Stimulated activated CD8-positive, alpha-beta memory T cell treated with anti-CD3 and anti-CD28 coated beads, Interleukin-15, amount 100 ng/mL, for 48 hours (primary cell): ENCODE measurements at places on chromosomes 2 and 18.

DNA sequence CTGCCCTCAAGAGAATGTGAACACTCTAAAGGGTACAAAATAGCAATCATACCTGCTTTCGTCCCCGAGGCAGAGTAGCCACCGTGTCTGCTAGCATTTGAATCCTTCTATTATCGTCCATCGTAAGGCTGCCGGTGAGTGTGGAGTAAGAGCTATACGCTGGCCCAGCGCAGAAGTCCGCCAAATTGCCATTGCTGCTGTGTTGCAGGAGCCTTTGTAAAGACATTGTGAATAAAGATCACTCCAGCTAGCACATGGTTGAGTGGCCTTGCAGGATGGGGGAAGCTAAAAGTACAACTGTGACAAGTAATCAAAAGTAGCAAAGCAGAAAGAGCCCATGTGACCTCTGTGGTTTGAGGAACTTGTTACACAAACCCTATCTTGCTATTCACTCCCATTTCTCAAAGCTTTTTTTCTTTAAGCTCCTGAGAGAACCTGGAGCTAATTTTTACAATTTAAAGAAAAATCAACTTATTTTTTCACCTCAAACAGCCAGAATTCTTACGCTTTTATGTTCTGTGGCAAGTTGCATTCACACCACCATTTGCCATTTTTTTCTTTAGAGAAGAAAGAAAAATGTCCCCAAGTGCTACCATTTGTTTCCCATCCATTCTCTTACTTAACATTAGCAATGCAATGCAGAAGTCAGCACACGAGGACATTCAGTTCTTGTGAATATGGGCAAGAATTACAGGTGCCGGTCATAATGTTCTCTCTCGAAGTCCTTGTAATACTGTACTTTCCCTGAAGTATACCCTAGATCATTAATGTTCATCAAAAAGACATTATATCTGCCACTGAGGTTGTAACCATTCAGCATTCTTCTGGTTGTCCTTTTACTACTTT, at the start of gene CYTIP:
TSS of gene CYTIP (minus strand) at position 295 of the 846 bp plus-strand sequence. CDS start at position 226, 69 bp downstream.
- no peak for DNase-seq

GRCh38 chr2:9539531-9539930, 16.1 kb downstream of the ADAM17 start:
- no peak for DNase-seq

- no peak for DNase-seq
Measured at GRCh38 chr2:17538844-17539554, 1.5 kb upstream of the VSNL1 start.

DNA sequence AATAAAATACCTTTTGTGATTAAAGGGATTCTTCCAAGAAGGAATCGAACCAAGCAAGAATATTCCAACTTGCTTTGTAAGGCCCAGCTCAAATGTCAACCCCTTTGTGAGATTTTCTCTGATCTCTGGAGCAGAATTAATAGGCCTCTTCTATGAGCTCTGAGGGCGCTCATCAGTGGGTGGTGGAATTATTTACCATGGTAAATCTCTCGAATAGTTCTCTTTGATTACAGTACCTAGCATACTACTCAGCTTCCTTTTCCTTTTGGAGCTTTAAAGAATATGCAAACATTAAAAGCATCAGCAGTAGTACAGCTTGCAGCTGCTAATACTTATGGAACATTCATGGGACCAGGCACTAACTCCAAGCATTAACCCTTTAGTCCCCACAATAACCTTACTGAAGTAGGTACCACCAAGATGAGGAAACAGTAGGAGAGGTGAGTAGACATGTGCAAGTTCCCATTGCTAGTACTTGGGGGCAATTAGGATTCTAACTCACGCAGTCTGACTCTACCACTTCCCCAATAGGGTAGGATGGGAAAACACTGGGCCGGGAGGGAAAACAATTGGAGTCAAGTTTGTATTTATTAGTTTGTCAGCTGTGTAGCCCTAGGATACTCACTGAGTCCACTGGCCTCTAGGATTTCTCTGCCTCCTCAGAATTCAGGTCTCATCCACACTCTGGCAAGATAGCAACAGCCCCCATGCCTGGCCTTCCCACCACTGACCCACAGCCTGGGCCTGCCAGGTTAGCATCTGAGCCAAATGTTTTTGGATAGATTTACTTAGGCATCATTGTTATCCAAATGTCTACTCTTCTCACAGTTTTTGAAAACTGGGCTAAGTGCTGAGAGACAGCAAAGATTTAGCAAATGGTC, 21.7 kb downstream of the ADD2 start:
- no peak for DNase-seq

- peak; percentile 32 for DNase-seq
Measured at GRCh38 chr2:201643216-201643890, at the start of gene TMEM237. TSS of gene TMEM237 (minus strand) at chr2:201643503. CDS start at chr2:201643400, 103 bp downstream.

DNA sequence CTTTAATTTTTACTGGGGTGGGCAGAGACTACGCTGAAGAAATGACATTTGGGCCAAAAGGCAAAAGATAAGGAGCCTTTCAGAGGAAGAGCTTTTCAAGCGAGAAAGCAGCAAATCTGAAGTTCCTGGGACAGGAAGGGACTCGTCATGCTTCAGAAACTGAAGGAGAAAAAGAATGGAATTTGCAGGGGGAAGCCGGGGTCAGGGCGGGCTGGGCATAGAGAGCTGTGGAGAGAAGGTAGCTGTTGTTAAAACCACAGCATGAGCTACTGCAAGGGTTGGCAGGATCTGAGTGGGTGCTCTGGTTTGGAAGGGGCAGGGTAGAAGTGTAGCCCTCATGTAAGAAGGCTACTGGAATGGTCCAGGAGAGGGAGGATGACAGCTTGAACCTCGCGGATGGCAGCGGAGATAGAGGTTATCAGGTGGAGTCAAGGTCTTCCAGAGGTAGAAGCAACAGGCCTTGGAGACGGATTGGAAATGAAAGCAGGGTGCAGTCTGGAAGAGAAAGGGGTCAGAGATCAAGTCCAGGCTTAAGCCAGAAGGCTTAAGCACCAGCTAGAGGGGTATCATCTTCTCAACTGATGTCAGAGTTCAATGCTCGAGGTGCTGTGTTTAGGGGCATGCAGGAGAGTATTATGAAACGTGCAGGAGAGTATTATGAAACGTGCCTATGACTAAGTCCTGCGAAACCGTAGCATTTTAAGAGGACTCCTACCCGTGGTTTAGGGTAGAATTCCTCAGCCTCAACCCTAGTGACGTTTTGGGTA, 18.9 kb downstream of the ATP8B1 start:
- no peak for DNase-seq

- no peak for DNase-seq
Measured at GRCh38 chr2:172736424-172737174, 954 bp downstream of the RAPGEF4 start.

DNA sequence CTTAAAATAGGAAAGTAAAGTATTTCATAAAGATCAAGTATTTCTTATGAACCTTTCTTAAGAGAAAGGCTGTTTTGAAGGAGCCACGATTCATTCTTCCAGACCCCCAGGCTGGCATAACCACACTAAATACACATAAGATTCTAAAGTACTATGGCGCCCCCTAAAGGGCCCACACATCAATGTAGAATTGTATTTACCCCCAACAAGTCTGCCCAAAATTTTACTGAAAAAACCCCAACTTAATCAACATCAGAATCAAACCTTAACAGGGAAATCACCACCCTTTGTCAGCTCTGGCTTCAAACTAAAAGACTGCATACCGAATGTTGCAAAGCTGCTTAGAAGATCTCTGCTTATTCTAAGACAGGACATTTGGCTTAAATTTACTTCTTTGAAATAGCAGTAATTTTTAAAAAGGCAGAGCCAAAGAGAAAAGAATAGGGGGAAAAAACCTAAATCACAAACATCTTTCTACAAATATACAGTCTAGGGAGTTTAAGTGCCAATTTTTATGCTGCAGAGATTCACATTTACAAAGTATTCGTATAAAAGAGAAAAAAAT, 20.4 kb upstream of the BCL2 start:
- no peak for DNase-seq

GRCh38 chr18:12256951-12257350, 2.8 kb downstream of the CIDEA start:
- no peak for DNase-seq

DNA sequence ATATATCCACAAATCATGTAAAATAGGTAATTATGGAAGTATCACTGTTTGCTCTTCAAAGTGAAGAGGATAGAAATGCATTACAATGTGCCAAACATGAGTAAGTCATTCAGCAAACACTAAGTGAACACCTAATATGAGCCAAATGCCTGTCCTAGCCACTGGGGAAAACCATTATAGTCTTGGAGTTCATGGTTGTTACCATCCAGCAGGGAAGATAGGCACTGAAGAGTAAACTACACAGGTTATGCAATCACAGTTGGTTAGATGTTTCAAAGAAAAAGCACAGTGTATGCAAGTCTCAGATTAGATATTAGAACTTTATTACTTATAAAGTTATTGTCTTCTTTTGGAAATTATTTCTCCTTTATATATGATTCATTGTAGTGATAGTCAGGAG, 3.9 kb upstream of the SERPINB2 start:
- DNase-seq: no peak

GRCh38 chr2:114797540-114797939, 355.1 kb downstream of the DPP10 start:
- no peak for DNase-seq

DNA sequence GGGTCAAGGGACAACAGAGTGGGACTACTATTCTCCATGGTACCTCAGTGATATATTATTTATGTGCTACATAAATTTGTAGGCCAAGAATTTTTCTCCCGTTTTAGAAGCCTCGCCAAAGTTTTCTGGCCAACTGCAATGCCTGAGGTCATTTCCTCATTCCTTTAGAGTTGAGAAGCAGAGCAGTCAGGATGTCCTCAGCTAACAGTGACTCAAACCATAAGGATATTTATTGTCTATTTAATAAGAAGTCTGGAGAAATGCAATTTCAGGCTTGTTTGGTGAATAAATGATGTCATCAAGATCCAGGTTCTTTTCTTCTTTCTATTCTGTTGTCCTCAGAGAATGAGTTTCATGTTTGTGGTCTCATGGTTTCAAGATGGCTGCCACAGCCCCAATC, 91.0 kb downstream of the ADCYAP1 start:
- no peak for DNase-seq

DNA sequence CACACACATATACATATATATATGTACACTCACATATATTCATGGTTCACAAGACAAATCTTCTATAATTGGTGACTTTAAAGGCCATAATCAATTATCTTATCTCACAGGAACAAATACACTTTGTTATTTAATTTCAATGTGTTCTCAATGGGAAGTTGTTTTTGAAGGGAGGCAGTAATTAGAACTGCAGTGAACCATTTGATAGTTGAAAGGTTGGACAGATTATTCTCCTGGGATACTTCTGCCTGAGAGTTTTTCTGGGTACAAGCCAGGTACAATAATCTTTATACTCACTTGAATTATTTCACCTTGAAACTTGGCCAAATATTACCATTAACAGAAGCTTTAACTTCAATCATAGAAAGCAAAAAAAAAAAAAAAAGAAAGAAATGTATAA, 546.6 kb upstream of the LRRTM4 start:
- no peak for DNase-seq

DNA sequence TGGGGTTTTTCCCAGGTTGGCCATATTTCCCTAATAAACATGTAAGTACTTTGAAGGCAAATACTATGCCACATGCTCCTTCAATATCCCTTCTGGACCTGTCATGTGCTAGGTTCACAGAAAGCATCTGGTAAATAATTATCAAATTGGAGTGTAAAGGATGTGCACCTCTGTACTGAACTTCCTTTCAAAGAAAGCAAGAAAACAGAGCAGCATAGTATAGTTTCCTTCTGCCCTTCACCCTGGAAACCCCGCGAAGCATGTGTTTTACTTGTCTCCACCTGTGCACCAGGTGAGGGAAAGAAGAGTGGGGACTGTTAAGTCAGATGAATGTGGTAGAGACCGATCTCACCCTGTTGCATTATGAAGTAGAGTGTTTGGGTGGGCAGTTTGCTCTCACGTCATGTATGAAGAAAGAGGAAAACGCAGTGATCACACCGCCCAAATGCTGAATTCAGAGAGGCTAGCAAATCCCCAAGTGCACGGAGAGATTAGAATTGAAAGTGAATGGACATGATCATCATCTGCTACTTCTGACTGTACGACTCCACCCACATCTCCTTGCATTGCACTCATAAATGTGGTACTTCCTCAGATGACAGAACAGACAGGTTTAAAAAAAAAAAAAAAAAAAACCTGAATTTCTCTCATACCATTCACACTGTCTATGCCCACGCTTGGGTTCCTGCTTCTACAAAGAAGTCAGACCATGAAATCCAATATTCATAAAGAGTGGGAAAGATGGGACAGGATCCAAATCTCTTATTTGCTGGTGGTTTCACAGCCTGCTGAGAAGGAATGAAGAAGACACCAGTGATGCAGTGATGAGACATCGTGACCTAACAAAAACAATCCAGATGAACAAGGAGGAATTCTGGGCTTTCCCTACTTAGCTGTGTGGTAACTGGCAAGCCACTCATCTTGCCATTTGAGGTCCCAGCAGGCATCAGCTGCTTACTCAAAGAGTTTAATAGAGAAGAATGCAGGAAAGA, 448.6 kb downstream of the BCL11A start:
- DNase-seq: no peak
